Activated CD4-positive, alpha-beta T cell treated with anti-CD3 and anti-CD28 coated beads, Interleukin-2, amount 10 ng/mL, durations not matched to agents 24 days and 14 days (primary cell): ENCODE measurements at places on chromosomes 13 and 19.

DNA sequence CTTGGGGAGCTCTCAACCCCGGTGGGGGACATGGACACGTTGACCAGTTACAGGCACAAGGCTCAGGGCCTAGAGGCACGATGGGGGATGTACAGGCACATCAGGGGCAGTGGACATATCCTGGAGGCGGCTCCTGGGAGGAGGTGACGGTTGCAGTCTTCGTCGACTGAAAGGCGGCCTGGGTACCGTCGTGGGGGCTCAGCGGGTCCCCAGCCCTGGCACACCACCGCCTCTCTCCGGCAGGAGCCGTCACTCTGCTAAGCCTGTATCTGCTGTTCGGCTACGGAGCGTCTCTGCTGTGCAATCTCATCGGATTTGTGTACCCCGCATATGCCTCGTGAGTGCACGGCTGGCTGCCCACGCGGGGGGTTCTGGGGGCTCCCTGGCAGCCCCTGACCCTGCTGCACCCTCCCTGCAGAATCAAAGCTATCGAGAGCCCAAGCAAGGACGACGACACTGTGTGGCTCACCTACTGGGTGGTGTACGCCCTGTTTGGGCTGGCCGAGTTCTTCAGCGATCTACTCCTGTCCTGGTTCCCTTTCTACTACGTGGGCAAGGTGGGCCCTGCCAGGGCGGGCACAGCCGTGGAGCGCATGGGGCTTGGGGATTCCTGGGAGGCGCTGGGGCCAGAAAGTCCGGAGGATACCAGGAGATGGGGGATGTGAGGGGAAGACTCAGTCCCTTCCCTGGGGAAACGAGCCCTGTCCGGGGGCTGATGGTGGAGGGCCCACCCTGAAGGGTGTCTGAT lies 4.2 kb downstream of the REEP6 start:
- no peak for DNase-seq

DNA sequence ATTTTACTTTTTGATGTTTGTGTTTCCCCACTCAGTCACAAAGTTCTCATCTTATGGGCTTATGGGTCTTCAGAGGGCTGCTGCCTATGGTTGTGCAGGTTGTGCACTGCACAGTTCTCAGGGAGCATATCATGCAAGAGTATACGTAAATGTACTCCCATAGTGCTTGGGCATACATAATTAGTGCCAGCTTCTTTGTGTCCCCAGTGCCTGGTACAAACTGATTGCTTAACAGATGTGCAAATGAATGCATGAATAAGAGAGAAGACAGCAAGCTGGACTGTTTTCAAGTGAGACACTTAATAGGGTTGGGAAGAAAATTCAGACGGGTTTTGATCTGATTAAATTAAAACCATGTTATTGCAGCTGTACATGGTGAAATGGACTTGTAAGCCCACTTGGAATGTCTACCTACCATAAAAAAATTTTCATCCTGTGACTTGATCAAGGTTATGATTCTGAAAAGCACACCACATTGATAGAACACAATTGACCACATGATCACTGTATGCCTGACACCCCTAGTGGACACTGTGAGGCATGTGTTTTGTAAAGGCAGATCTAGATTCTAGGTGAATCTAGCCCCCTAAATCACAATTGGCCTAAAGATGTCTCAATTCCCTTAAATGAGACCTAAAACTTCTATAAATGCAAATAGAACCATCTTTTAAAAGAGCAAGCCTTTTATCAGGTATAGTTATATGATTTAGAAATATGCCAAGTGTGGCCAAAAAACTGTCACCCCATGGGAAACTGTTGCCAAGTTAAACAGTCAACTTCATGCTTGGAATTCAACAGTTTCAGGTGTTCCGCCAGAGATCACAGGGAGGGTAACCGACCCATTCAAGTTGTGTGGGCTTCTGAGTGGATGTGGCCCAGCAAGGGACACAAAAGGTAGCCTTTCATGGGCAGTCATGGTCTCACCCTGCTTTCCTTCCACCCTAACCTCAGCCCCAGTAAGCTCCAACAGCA lies 27.9 kb downstream of the FAM124A start:
- no peak for DNase-seq

GRCh38 chr13:75620020-75620419 lies 16.1 kb upstream of the LMO7 start:
- DNase-seq = no peak

DNA sequence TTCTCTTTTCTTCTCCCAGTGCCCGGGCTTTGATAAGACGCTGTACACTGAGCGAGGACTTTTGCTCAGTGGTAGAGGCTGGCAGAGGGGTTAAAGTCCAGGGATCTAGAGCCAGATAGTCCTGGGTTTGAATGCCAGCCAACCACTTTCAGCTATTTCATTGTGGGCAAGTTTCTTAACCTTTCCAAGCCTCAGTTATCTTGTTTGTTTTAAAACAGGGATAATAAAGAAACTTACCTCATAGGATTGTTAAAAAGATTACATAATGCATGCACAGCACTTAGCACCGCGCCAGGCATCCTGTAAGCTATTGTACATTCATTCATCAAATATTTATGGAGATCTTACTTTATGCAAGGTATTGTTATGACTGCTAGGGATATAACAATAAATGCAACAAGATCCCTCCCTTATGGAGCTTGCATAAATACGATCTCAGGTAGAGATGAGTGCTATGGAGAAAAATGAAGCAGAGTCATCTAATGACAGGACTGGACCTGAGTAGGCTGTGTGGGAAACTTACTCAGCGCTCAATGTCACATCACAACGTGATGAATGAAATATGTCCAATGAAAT lies 70.8 kb downstream of the LNX2 start:
- DNase-seq = no peak
